Activated CD4-positive, CD25-positive, alpha-beta regulatory T cell (primary cell): ENCODE measurements at places on chromosomes 2 and 18.

DNA sequence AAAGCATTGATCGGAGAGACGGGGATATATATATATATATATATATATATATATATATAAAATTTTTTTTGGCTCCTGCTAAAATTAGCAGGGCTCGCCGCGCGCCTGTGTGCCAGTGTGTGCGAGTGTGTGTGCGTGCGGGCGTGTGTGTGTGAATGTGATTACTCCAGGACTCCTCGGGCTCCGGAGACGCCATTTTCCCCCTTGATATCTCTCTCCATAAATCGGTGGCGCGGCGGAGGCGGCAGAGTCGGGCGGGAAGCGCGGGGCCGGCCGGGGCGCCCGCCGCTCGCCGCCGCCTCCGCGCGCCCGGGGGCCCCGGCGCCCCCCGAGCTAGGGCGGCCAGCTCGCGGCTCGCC lies 795 bp upstream of the SETBP1 start:
- DNase-seq, result no peak

- DNase-seq, result no peak
These were observed 88.3 kb downstream of the KCNS3 start for GRCh38 chr2:17966798-17967197.

DNA sequence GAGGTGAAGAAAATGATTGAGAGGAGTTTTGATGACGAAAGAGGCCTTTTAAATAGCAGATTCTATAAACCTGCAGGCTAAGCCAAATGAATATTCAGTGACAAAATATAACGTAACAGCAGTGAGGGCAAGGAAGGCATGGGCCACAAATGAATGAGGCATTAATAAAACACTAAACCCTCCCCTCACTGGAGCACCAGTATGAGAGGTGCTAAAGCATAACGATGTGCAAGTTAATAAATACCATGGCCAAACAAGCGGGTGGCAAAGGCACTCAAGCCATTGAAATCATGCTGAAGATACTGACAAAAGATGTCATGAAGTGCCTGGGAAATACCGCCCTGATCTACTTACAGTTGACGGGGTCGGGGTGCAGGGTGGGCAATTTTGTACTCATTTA lies 30.2 kb upstream of the LONRF2 start:
- no peak for DNase-seq

DNA sequence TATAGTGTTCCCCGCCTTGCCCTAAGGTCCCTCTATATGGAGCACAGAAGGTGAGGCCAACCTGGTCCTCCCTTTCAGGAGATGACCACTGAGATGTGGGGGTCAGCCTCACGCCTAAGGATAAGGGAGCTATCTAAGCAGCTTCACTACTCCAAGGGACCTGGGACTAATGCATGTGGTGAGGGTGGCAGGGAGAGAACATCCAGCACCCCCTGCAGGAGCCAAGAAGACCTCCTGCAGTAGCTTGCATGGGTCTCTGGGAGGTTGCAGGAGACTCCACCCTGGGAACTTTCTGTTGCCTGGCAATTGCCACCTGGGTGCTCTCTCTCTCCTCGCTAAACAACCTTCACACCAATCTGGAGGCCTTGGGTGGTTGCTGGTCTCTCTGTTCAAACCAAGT lies 93.0 kb upstream of the KLHL29 start:
- DNase-seq, result no peak

GRCh38 chr2:128770143-128771085 lies 451.7 kb upstream of the HS6ST1 start:
- no peak for DNase-seq

GRCh38 chr2:197121255-197121654 lies 189.3 kb downstream of the ANKRD44 start:
- no peak for DNase-seq

- DNase-seq, result no peak
These were observed 38.1 kb downstream of the PLEK start for GRCh38 chr2:68403199-68403644.

DNA sequence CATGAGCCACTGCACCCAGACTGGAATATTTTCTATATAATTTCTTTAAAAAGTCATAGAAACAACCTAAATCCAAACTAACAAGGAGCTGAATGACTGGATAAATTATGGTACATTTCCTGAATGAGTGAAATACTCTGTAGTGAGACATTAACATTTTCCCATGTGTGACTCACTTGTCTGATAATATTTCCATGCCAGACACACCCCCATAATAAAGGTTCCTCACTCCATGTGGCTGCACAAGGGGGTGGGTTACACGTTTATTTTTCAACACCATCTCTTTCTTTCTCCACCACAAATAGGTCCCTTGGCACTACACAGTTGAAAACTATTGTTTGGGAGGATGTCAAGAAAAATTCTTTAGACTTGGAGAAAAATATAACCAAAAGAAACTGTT lies 266.3 kb upstream of the LYPD1 start:
- DNase-seq, result no peak

GRCh38 chr2:175523001-175523400 lies 341.5 kb upstream of the ATP5MC3 start:
- DNase-seq, result no peak

DNA sequence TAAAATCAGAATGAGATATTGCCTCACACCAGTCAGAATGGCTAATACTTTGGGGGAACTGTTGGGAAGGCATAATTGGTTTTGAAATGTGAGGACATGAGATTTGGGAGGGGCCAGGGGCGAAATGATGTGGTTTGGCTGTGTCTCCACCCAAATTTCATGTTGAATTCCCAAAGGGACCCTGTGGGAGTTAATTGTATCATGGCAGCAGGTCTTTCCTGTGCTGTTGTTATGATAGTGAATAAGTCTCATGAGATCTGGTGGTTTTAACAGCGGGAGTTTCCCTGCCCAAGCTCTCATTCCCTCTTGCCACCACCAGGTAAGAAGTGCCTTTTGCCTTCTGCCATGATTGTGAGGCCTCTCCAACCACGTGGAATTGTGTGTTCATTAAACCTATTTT lies 59.6 kb downstream of the CSRNP3 start:
- DNase-seq, result no peak

DNA sequence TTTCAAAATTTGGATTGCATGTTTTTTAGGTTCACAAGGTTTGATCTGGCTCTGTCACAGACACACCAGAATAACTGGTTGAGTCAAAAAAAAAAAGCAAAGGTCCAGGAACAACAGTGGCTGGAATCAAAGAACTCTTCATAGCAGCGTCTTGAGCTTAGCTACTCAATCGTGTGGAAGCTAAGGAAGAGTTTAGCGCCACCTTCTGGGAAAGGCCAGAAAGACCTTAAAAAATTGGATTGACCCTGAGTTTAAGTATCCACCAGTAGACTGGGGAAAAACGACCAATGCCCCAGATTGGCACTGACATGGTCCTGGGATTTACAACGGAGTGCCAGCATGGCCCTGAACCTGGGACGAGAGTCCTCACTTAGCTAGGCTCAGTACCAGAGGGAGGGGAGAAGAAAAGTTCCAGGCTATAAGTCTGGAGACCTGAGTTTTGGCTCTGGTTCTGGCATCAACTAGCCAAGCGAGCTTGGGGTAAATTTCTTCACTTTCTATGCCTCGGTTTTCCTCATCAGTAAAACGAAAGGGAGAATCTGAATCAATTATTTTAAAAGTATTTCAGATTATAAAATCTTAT lies 71.1 kb upstream of the TFCP2L1 start:
- DNase-seq, result no peak

- DNase-seq, result no peak
These were observed 8.1 kb downstream of the ASB3 start for GRCh38 chr2:53778536-53779162.

GRCh38 chr2:38432820-38433606 lies 55.9 kb upstream of the ATL2 start:
- DNase-seq, result no peak

GRCh38 chr2:8432706-8433336 lies 249.0 kb upstream of the ID2 start:
- DNase-seq, result no peak

GRCh38 chr2:172376505-172377125 lies 50.8 kb upstream of the ITGA6 start:
- no peak for DNase-seq

DNA sequence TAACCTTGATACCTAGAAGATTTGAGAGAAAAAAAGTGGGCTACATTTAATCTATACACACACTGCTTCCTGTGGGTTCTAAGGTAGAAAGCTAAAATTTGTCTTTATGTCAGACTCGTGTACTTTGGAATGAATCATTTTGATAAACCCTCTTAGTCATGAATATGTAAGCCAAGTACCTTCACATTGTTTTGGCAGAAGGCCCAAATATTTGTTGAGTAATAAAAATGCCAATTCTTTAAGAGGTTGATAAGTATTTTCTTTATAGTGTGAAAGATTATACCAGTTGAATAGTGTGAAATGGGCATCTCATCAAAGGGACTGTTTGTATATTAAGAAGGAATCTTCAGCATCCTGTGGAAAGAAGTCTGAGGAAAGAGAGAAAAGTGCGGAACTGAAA lies 1464.7 kb upstream of the ZEB2 start:
- DNase-seq, result no peak

- DNase-seq, result no peak
These were observed 151.0 kb downstream of the OSR1 start for GRCh38 chr2:19207452-19207851.

DNA sequence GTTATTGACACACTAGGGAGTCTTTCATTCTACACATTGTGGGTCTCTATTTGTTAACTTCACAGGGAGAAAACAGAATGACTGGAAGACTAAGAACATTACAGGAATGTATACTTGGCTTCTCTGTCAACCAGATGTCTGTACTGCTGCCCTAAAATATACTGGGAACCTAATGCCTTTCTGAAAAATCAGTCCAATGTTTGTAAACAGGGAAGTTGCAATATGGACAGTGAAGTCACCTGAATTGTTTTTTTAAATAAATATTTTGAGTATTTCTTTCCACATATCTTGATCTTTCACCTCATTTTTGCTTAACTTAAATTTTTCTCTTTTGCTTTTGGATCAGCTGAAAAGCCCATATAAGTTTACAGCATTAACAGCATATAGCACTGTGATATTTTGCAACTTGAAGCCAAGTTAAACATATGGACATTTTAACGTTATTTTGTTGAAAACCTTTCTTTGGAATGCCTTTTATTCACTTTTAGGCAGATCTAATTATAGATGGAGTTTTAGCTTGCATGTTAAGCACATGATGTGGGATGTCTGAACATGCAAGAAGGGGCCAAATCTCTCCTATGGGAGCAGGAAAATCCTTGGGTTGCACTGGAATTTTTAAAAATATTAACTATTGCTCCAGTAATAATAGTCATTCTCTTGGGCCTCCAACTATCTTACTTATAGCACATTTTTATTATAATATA lies 137.7 kb upstream of the TWIST2 start:
- DNase-seq, result no peak

GRCh38 chr2:5064687-5065086 lies 627.5 kb upstream of the SOX11 start:
- DNase-seq, result no peak

DNA sequence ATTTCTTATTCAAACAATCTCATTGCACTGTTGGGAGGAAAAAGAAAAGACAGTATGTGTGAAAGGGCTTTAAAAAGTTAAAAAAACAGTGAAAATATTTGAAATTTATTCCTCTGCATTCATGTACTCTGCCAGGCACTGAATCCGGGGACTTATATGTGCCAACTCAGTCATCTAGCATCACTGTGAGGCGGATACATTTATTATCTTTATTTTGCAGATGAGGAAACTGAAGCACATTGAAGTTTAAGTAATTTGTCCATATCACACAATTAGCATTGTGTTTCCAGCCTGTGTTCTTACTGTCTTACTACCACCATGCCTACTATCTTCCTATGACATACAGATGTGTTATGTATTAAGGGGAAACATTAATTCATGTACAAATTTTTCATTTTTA lies 1.8 kb downstream of the LCLAT1 start:
- DNase-seq, result no peak

GRCh38 chr2:157413326-157414035 lies 30.4 kb downstream of the CYTIP start:
- DNase-seq, result no peak

- no peak for DNase-seq
These were observed 84.1 kb downstream of the EPAS1 start for GRCh38 chr2:46381263-46381849.
